ENCODE measurements at places on chromosomes 11 and 22.
A peak's percentile ranks its signal among the peaks of the same experiment; 100 is the strongest.

- no peak for DNase-seq
Observed at GRCh38 chr22:35651085-35651484, 2.8 kb downstream of the APOL6 start.

GRCh38 chr22:40973144-40973543 lies 22.0 kb downstream of the RBX1 start:
- DNase-seq, result no peak

DNA sequence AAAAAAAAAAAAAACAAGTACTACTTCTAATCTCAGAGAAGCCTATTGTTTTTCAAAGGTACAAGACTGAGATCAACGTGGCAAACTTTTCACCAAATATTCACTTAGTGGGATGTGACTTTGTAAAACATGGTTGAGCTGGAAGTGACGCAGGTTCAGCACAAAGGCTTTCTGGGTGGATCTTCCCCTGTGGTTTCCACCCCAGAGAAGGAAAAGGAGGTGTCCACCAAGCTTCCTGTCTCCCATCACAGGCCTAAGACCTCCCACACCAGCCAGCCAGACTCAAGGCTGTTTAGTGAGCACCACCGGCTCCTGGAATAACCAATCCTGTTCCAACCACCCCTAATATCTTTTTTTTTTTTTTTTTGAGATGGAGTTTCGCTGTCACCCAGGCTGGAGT lies 5.7 kb downstream of the TMEM184B start:
- DNase-seq, result peak; percentile 18

DNA sequence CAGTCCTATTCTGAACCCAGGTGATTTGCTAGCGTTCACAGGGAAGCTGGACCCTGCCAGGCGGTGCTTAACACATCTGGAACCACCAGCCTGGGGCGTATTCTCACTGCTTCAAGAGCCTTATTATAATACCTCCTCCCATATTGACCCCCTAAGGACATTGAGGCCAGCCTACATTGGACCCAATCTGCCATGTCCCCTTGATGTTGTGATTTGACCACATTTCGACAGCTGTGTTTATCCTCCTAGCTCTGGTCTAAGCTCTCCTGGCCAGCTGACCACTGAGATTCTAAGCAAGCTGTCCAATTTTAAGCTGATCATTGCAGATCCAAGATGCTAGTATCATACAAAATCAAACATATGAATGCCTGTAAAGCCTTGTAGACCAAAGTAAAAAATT lies 148.1 kb upstream of the BLID start:
- DNase-seq, result no peak

- DNase-seq, result no peak
Observed at GRCh38 chr11:8813658-8814057, 97.3 kb upstream of the AKIP1 start.

GRCh38 chr11:32838505-32839274 lies 9.0 kb downstream of the PRRG4 start:
- no peak for DNase-seq

DNA sequence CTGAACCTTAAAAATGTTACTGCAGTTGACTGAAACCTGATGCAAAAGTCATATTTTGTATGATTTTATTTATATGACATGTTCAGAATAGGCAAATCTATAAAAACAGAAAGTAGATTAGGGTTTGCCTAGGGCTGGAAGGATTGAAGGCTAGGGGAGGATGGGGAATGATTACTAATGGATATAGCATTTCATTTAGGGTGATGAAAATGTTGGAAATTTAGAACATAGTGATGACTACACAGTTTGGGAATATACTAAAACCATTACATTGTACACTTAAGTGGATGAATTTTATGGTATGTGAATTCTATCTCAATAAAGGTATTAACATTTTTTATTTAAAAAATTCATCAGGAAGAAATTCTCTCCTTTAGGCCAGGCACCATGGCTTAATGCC lies 22.9 kb upstream of the PAFAH1B2 start:
- DNase-seq, result no peak

GRCh38 chr22:17684245-17684644 lies 45.7 kb downstream of the BCL2L13 start:
- no peak for DNase-seq

- DNase-seq, result no peak
Observed at GRCh38 chr11:9057007-9057406, 34.4 kb downstream of the SCUBE2 start.

DNA sequence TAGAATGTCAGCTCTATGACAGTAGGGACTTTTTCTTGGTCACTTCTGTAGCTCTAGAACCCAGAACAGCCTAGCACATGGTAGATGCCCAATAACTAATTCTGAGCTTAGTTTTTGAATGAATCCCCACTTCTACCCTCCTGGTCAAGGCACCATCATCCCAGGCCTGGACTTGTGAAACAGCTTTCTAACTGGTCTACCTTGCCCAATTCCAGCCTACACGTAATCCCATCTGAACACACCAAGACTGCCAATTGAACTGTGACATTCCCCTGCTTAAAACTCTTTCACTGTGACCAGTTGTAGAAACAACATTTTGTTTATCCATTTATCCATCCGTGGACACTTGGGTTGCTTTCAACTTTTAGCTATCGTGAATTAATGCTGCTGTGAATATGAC lies 6.1 kb upstream of the FOLR3 start:
- DNase-seq, result no peak

DNA sequence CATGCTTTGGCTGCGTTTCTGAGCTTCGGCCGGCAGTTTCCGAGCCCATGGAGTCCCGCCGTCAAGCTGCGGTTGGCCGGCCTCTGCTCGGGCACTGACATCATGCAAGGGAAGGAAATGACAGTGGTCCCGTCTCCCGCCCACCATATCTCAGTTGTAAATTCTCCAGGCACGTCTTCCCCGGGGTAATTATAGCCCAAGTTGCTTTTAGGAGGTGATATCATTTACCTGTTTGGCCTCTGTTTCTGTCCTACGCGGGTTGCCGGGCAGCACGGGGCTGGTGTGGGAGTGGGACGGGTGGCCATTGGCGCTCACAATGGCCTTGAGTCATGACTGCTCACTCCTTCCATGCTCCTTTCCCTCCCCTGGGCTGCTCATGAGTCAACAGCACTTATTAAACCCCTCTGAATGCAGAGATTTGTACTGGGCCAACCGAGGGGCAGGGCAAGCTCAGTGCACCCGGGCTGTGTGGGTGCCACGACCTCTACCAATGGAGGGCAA lies 4.2 kb upstream of the ANO1 start:
- DNase-seq, result no peak

DNA sequence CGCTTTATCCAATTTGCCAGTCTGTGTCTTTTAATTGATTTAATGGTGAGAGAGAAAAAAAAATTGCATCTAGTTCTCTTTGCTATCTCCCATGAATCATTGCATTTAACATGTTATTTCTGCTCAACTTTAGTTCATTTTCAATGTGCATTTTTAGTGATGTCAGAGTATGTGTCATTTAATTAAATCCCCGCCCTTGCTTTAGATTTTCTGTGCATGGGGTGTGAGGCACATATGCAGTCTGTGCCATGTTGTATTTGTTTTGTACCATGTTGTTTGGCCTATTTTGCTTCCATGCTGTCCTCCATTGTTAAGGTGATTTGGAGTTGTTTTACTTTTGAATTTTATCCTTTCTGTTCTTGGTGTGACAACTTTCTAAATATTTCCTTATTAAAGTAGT lies 8.3 kb upstream of the NCR3LG1 start:
- DNase-seq, result no peak

DNA sequence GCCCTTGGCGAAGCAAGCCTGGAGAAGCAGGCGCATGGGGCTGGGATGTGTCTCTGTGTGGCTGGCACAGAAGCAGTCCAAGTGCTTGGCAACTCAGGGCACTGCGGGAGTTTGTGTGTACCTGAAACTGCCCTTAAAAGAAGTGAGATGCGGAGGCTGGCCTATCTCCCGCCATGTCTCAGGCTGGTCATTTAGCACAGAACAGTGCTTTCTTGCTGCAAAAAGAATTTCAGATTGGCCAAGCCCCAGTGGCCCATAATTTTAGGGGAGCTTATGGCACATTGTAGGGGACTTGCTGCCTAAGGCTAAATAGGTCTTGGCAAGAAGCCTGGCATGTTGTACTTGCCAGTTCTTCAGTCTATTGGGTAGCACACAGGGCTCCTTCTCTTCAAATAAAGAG lies 16.4 kb downstream of the EHF start:
- no peak for DNase-seq

- DNase-seq, result no peak
Observed at GRCh38 chr11:19422276-19422675, 181.5 kb upstream of the E2F8 start.

DNA sequence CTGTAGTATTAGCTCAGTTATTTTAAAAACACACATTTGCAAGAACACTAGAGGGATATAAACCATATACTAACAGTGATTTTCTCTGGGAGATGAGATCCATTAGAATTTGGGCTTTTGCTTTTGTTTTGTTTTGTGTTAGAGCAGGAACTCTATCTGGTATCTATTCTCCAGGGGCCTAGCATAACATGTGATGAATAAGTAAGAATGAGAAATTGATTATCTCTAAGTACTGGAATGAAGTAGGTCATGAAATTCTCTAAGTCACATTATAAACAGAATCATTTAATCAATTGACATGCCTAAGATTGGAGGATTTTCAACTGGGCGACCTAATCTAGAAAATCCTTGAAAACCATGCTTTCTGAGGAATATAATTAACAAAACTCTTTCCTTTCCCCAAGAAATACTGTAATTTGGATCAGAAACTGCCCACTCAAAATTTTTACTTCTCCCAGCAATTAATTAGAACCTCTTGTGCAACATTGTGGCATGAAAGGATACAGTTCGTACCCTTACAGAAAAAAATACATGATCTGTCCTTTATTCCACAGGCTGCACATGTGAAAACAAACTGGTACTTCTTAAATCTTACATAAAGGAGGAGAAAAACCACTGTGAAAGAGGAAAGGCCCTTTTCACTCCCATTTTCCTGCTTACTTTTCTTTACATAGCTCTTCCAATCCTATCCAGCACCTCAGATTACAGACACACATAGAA lies 93.5 kb downstream of the MRTFA start:
- no peak for DNase-seq

DNA sequence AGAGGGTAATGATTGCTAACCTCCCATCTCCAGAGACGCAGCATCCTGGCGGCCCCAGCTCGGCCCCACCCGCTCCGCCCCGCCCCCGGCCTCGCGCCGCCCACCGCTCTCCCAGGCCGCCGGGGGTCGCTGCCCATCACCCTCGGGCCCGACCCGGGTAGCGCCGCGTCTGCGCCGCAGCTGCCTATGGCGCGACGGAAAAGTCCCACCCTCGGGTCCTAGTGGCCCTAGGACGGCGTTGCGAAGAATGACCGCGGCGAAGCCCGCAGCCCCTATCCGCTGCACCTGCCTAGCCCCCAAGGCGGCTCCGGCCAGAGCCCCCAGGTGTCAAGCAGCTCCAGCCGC lies 457 bp downstream of the CPSF7 start:
- DNase-seq, result peak; percentile 30

DNA sequence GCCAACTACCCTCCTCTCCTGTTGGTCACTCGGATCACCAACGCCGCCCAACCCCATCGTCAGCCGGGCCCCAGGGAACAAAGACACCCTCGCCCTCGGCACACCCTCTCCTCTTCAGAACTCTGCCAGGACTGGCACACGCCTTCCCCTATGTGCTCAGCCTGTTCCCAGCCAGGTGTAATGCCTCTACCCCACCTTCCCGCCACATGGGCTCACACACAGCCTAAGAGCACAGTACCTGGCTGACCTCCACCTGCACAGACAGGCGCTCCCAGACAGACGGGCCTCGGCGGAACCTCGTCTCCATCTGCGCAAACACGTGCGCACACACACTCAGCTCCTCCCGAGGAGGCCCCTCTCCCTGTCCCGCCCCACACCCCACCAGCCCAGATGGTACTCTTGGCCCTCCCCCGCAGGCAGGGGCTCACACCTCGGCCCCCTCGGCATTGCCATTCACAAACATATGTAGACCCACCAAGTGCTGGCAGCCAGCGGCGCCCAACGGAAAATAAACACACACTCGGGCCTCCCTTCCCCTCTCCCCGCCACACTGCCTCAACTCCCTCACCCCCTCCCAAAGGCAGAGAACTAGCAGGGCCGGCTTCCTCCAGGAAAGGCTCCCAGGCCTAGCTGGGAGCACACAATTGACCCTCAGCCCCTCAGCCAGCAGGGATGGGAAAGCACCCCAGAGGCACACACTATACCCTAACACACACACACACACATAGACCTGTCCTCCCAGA lies 8.5 kb downstream of the ELFN2 start:
- no peak for DNase-seq

All from activated CD8-positive, alpha-beta memory T cell treated with anti-CD3 and anti-CD28 coated beads for 1 hour (primary cell).